ENCODE measurements at places on chromosomes 3 and 15.

- no peak for DNase-seq
These were observed 730.7 kb upstream of the ALCAM start for GRCh38 chr3:104635872-104636580.

DNA sequence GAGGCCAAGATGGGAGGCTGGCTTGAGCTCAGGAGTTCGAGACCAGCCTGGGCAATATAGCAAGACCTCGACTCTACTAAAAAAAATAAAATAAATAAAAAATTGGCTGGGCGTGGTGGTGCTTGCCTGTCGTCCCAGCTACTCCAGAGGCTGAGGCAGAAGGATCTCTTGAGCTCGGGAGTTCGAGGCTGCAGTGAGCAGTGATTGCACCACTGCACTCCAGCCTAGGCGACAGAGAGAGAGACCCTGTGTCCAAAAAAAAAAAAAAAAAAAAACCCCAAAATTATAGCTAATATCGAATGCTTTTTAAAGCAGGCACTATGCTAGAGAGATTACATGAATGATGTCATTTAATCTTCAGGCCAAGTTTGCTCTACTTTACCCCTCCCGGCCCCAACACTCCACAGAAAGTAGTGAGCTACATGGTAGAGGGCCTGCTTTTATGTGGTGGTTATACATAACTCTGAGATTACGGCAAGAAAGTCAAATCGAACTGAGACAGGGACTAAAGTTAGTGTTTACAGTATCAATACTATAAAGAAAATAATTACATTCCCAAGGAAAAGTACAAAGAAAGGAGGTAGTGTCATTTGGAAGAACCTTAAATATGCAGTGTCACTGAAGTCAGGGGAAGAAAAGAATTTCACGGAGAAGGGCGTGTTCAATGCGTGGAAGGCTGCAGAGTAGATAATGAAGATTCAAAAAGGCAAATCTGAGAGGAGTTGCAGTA, 1.1 kb downstream of the ADPGK start:
- no peak for DNase-seq

- DNase-seq = no peak
These were observed 51.7 kb downstream of the CASR start for GRCh38 chr3:122235147-122235546.

DNA sequence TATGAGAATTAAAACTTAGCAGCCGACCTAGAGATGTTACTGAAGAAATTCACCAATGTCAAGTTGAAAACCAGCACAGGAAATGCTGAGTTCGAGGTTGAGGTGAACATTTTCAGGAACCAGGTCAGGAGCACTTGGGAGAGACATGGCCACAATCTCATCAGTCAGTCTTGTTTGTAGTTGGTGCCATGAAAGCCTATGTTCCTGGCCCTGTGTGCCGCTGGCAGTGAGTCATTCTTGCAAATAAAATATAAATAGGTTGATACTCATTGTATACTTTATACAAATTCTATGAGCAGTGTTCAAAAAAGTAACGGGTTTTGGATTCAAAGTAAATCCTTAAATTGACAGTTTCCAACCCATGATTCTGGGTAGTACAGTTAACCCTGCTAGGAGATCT, 1.5 kb upstream of the FSIP1 start:
- DNase-seq = no peak

- DNase-seq = no peak
These were observed 50.3 kb downstream of the MECOM start for GRCh38 chr3:169613053-169613803.

- DNase-seq = no peak
These were observed at the start of gene ZBTB47 for GRCh38 chr3:42653560-42654330. ZBTB47 (plus strand) TSS chr3:42653697; CDS start chr3:42658356, 4,659 bp downstream.

GRCh38 chr3:100429187-100429716, 27.9 kb downstream of the LNP1 start:
- DNase-seq = no peak

- no peak for DNase-seq
These were observed 9.7 kb downstream of the ETV5 start for GRCh38 chr3:186099178-186099577.

GRCh38 chr3:52341123-52341522, 25.0 kb downstream of the DNAH1 start:
- no peak for DNase-seq

- no peak for DNase-seq
These were observed 168.2 kb upstream of the GPR149 start for GRCh38 chr3:154598166-154598565.

DNA sequence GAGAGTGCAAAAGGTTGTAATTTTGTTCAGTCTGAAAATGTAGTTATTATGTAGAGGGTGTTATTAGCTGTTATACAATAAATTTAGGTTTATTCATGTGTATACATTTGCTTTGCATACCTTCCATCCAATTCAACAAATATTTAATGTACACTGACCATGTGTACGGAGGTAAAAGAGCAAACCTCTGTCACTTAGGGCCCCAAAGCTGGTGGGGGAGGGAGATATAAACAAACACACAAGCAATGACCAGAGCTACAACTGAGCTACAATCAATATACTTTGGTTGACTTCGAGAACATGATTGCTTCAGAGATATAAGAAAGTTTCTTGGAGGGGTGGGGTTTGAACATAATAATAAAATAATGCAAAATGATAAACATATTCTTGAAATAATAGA, 17.5 kb upstream of the BCL6 start:
- no peak for DNase-seq

DNA sequence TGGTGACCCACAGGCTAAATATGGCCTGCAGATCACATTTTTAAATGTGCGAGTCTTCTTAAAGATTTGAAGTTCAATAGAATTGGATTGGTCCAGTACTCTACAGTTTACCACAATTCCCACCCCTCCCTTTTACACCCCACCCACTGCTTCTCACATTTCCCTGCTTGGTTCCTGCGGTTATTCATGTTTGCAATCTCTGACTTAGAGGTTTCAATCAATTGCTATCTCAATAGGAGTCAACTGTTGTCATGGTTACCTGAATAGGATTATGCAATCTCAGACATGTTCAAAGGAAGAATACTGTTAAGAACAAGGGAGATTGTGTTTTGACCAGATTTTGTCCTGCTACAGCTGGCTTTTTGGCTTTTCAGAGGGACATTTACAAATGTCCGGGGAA, 4.9 kb upstream of the C3orf49 start:
- DNase-seq = no peak
